ENCODE measurements at places on chromosomes 11 and 22.

GRCh38 chr11:59766542-59767224, 11.5 kb downstream of the STX3 start:
- DNase-seq = no peak

DNA sequence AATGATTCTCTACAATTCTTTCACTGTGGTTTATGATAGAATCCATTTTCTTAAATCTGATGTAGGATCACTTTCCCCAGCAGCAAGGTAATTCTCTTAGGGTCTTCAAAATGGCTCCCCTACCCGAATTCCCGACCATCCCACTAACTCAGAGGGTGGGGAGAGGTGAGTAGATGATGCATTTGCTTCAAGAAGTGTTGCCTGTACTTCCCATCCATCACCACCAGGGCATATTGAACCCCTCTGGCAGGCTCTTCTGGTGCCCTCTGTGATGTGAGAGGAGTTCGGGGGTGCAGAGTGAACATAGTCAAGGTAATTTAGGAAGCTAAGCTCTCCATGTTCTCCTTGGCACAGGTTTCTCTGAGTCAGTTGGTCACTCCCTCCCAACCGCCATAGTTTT, 52.3 kb downstream of the ZNRF3 start:
- DNase-seq = no peak

- DNase-seq = no peak
These were observed 15.7 kb downstream of the IFITM10 start for GRCh38 chr11:1734641-1735081.

- no peak for DNase-seq
These were observed 5.7 kb upstream of the HINFP start for GRCh38 chr11:119115484-119116234.

DNA sequence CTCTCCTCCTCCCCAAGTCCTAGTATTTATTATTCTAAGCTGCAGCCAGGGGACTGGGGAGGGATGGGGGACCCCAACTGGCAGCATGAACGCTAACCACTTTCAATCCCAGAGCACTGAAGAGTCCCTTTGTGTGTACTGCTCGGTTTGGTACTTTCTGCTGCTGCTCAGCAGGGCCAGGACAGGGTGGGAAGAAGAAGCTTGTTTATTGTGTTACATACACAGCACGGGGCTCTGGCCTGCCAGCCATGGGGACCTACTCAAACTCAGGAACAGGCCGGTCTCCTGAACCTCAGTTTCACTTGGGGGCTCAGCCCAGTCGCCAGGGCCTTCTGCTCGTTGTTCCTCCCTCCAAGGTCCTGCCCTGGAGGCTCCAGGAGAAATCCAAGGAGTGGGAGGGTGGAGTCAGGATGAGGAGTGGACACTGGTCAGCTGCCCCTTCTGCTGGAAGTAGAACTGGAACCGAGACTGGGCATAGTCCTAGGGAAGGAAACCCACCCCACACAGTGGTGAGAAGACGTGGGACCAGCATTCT, 616 bp upstream of the CPT1B start:
- no peak for DNase-seq

- no peak for DNase-seq
These were observed 33.6 kb upstream of the SUSD2 start for GRCh38 chr22:24147666-24148065.

DNA sequence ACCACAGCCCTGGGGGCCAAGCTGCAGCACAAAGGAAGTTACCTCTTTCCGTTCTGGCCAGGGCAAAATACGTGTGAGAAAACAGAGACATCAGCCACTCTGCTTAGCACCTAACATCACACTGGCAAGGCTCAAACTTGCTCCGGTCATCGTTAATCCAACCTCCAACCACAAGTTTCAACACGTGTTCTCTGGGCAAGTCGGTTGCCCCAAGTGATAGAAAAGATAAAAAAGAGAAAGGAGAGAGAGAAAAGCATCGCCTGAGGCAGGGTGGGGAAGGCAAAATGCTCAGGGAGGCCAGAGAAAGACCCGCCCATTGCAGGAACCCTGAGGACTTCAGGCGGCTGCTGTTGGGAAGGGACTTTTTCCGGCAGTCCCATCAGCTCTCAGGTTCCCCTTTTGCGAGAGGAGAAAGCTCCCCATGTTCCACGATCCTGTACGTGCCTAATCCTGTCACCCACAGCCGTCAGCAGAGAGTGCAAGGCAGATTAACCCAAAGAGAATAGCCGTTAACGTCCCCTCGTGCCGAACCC, 18.5 kb upstream of the B4GALNT4 start:
- DNase-seq = no peak

- DNase-seq = no peak
These were observed 172.9 kb downstream of the DBX1 start for GRCh38 chr11:19987331-19987801.

- DNase-seq = no peak
These were observed 322.3 kb upstream of the B3GAT1 start for GRCh38 chr11:134734141-134734845.

DNA sequence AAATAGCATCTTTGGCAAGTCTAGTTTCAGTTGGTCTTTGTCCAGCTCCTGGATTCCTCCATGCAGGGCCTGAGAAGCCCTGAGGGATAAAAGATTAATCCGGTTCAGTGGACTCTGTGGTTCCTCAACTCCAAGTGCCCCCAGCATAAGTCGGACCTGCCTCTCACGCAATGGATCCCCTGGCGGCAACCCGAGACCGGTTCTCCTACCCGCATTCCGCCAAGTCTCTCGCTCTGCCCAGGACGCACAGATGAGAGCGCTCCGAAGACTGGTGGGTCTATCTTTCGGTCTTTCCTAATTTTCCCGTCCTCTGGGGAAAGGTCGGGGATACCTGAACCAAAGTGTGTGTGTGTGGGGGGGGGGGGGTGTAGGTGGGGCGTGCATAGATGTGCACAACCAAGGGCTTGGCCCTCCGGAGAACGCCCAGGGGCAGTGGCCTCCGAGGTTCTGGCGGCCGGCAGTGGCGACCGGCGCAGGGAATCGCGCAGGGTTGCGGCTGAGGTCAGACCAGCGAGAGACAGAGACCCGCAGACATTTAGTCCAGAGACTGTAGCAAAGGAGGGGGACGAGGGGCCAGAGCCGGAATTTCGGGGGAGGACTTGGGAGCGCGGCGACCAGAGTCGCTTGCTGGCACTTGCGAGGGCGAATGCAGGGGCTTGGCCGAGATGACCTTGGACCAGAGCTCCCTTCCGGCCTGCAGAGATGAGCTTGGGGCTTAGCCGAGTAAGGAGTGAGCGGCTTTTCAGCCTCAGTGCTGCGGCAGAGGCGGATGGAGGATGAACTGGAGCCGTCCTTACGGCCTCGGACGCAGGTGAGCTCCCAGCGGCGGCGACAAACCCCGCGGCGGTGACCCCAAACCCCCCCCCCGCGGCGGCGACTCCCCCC, 712 bp upstream of the SLC2A11 start:
- no peak for DNase-seq

DNA sequence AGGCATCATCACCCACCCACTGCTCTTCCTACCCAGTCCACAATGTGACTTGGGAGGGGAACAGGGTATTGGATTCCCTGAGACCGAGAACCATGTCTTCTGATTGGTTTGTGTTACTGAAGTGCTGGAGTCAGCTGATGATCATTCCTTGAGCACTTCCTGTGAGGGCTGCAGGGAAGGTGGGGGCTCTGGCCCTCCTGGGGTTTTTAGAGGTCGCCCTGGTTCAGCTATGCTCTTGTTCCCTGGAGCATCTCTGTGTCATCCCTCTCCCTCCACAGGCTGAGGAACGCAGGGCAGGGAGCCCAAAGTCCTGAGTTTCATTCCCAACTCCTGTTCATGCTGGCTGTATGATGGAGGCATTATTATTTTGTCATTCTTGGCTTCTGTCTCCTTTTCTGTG, 6.7 kb downstream of the ZC3H7B start:
- DNase-seq = no peak

DNA sequence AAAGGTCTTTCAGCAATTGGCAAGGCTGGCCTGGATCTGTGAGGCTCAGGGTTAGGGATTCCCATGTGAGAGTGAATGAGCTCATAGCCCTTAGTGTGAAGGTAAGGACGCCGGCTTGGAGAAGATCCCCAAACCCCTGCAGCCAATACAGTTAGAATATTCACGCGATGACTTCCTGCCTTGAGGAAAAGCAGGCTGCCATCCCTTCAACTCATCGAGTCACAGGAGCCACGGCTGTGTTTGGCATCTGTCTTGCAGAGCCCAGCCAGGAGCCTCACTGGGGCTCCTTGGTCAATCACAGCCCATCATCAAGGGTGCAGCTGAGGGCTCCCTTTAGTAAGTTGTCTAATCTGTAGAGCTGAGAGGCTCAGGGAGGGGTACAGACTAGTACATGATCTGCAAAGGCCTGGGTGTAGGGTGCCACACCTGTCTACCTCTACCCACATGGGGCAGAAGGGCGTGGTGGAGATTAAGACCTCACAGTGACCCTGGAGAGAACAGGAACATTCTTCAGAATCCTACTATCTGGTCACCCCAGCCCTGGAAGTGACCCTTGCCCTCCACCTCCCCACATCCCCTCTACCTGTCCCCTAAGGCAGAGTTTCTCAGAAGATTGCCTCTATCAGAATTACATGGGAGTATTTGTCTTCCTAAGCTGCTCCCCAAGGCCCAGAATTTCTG, 18.5 kb downstream of the IL10RA start:
- DNase-seq = no peak

- no peak for DNase-seq
These were observed 771.0 kb upstream of the ARHGAP42 start for GRCh38 chr11:99916078-99916477.

GRCh38 chr11:73521621-73522020, 76.3 kb downstream of the FAM168A start:
- no peak for DNase-seq

- no peak for DNase-seq
These were observed 428.8 kb downstream of the DYNC2H1 start for GRCh38 chr11:103537904-103538502.

DNA sequence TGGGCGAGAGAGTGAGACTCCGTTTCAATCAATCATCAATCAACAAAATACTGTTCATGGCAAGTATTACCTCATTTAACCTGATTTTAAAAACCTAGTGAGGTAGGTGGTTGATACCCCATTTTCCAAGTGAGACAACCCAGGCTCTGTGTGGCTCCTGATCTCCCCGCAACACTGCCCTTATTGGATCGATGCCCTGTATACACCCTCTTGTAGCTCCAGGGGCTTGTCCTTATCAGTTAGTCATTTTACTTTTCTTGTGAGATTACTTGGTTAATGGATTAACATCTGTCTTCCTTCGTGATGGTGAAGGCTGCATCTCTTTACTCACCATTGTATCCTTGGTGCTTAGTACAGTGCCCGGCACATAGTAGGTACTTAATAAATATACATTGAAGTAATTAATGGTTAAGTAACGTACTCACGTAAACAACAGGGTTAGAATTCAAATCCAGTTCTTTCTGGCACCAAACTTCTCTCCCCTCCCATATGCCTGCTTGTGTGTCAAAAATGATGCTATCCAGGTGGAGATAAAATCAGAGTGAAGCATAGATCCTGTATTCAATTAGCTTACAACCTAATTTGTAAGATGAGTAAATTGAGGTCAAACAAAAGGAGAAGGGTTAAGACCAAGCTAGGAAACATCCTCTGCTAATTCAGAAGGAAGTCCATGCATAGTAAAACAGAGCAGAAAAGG, 1.8 kb upstream of the PRG2 start:
- no peak for DNase-seq

DNA sequence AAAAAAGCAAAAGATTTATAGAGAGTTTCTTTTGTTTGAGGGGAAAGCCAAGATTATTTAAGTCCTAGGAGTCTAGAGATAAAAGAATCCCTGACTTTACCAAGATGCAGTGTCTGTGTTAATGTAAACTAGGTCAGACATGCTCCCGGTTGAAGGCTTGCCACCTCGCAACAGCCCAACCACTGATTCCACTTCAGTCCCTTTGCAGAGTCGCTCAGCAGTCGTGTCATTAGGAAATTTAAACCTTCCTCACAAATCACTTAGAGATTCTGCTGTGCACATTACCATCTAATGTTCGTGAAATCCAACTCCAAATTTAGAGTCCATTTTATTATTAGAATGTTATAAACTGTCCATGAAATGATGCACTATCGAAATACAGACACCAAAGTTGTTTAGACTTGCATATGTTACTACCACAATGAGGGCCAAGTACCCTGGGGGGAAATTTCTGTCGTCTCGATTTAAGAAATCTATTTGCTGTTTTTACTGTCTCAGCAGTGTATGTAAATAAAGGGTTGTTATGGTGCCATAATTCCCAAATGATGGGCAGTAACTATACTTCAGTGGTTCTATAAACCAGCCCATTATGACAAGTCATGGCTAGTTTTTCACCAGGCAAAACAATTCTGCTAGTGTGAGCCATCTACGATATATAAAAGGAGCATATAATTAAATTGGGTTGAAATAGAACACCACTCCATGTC, 101.4 kb upstream of the MTNR1B start:
- DNase-seq = no peak

GRCh38 chr22:31130873-31131272, 8.1 kb downstream of the INPP5J start:
- no peak for DNase-seq

GRCh38 chr22:19706661-19707151, 7.6 kb upstream of the SEPTIN5 start:
- DNase-seq = no peak

DNA sequence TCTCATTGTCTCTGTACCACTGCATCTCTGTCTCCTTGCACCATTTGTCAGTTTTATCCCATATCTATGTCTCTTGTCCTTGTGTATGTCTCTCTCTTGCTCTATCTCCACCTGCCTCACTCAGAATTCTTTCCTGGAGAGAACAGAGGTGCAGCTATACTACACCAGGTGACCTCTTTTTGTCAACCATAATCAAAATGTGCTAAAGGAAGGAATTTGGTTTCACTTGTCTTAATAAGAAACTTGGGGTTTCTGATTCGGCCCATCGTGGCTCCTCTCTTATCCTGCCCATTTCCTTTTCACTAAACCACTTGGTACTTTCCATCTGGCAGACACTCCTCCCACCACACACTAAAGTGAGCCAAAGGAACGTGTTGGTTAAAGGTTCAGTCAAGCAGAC, 2.0 kb upstream of the C11orf42 start:
- no peak for DNase-seq

GRCh38 chr11:60724420-60724819, at the start of gene MS4A18:
Gene MS4A18, plus strand, starts transcription at chr11:60724720.
- DNase-seq = no peak

GRCh38 chr22:38943201-38943600, 14.2 kb upstream of the APOBEC3A start:
- no peak for DNase-seq

DNA sequence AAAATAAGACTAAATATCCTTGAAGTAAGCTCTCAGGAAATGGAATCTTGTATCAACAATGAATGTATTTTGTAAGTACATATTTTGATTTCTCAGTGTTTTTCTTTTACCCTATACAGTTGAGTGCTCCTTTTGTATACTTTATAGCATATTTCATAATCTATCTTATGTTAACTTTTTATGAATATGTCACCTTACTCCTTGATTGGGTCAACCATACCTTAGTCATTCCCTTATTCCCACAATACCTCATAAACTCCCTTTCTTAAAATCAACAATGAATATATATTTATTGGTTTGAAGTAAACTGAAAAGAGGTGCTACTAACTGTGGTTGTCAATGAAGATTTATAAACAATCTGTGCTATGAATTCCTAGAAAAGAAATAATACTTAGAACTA, 686.2 kb downstream of the METTL15 start:
- DNase-seq = no peak

GRCh38 chr11:69643646-69644045, 2.7 kb downstream of the CCND1 start:
- DNase-seq = no peak
